ENCODE measurements at places on chromosomes 12 and 14.

- no peak for DNase-seq
Measured at GRCh38 chr12:26010293-26010821, 51.9 kb downstream of the RASSF8 start.

GRCh38 chr14:104187121-104187889 lies 48.9 kb downstream of the KIF26A start:
- DNase-seq, result no peak

- no peak for DNase-seq
Measured at GRCh38 chr14:58659846-58660245, 22.1 kb downstream of the DACT1 start.

- no peak for DNase-seq
Measured at GRCh38 chr12:54385251-54385914, 850 bp upstream of the ZNF385A start.

- DNase-seq, result no peak
Measured at GRCh38 chr12:5258498-5258897, 173.4 kb upstream of the NTF3 start.

DNA sequence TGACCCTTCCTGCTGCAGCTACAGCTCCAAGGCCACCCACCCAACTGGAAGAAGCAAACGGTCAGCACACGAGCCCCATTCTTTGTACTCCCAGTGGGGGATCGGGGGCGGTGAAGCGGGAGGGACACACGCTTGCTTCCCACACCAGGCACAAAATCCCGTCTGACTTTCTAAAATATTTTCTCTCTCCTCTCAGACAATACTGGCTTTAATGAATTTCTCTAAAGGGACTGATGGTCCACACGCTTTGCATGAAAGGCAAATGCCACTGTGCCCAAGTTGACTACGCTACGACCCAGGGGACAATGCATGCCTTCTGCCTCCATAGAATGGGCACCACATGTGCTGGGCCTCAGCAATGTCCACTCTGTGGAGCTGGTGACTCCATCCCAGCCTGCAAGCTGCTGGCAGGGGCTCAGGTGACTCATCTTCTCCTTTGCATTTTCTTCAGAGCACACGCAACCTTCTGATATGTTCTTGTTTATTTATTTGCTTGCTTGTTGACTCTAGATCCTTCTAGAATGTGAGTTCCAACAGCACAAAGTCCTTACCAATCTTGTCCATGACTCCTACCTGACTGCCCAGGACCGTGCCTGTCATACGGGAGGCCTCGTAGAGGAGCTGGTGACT lies 15.6 kb downstream of the SYNE3 start:
- DNase-seq, result no peak

GRCh38 chr14:41597647-41598046 lies 9.0 kb upstream of the LRFN5 start:
- DNase-seq, result no peak

DNA sequence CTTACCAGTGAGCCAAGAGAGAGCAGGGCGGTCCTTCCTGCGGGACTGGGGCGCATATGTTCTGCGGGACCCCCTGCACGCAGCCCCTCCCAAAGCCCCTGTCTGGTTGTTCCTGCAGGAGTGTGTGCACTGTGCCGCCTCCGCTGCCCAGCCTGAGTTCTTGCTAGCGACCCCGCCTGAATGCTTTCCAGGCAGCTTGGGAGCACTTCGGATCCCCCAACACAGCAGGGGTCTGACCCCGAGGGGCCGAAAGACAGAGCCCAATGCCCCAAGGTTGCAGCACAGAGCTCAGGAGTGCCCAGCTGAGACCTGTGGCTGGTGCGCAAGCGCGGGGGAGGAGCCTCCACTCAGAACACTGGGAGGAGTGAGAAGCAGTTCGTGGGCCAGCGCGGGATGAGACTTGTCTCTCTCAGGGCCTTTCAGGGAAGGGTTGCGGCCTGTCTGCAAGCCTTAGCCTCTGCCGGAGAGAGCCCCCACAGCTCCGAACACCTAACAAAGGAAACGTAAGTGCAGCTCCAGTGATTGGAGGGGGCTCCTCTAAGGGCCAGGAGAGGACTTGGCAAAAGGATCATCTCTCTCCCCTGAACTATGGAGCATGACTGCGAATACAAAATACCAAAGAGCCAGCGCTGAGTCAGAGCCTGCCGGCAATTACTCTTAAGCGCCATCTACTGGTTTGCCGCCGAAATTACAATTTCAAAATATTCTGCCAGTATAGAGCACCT lies 50.5 kb downstream of the GTF2A1 start:
- peak; percentile 92 for DNase-seq

DNA sequence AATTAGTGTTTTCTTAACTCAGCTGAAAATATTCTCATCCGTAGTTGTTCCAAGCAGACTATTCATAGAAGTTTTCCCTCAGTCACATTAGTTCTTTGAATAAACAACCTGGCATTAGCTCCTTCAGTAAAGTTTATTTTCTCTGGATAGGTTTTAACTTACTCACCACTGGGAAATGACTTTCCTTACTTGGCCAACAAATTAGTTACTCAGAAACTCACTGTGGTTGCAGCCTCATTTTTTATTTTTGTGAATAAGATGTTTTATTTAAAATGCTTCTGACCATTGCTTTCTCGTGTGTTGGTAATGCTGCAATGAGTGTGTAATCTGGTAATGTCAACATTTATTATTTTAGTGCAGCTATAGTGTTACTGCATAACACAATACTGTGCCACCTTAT lies 74.9 kb downstream of the NOVA1 start:
- no peak for DNase-seq

DNA sequence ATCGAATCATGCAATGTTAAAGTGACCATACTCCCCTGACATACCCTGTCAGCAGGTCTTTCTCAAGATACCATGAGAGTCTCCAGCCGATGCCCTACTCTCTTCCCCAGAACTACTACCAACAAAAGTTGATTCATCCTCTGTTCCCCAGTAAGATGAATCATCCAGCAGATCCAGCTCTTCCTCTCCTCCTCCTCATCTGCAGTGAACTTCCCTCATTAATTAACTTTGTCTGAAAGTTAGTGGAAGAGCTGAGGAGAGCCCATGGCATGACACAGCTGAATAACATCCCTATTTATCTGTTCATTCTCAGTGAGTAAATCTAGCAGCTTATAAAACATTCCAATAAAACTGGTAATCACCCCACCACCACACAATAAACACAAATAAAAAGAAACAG lies 213.4 kb downstream of the EGLN3 start:
- DNase-seq, result no peak

DNA sequence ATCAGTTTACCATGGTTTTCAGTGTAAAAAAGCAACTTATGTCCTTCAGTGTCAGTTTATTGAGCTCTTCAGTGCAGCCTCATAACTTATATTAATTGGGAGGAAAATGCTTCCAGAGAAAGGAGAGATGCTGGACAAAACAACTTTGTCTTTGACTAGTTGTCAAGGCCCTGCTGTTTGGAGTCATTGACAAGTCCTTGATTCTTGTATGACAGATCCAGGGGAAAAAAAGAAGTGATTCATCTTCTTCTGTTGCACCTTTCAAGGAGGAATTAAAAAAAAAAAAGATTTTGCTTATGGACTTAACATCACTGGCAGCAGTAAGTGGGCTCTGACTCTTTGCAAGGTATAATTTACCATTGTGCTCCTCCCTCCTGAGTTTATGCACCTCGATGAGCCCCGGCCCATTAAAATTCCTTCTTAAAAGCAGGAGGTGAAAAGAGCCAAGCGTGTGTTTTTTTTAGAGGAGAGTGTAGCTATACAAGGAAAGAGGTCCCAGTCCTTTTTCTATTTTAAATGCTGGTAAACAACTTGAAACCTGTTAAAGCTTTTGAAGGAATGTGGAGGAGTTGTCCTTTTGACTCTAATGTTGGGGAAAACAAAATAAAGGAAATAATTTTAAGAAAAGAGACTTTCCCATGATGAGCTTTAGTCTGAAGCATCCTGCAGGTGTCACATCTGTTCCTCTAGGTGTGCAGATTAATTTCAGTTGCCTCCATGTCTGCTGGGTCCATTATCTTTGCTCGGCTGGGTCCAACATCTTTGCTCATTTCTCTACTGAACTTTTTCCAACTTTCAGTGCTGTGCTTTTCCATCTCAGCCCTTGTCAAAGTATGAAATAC lies 431.6 kb downstream of the RAD51B start:
- no peak for DNase-seq

GRCh38 chr14:75297411-75298040 lies 18.9 kb downstream of the FOS start:
- no peak for DNase-seq

- DNase-seq, result no peak
Measured at GRCh38 chr12:9344541-9344940, 136.3 kb upstream of the PZP start.

DNA sequence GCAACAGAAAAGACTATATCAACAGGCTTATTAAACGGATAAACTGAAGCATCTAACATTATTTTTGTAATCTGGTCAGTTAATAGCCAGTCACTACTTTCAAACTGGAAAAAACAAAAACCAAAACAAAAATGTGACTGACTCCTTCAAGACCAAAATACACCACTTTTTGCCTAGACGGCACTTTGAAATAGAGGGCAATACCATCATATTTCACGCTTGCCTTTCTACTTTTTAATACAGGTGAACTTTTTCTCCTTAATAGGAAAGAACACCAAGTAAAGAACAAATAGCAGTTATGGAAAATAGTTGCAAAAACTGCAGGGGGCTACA lies 550 bp upstream of the NUP107 start:
- DNase-seq, result no peak

- DNase-seq, result no peak
Measured at GRCh38 chr14:72958548-72958947, 32.3 kb downstream of the DCAF4 start.
